Neural crest cell (in vitro differentiated cells): ENCODE measurements at places on chromosomes 16 and 17. TPM values are rescaled to one million over a fixed set of nuclear protein-coding genes. Genes with fewer than 3 reads are reported as not detected.

Gene SLC2A4
- 5.8 and 6.1 TPM in 2 replicates for total RNA-seq

DNA sequence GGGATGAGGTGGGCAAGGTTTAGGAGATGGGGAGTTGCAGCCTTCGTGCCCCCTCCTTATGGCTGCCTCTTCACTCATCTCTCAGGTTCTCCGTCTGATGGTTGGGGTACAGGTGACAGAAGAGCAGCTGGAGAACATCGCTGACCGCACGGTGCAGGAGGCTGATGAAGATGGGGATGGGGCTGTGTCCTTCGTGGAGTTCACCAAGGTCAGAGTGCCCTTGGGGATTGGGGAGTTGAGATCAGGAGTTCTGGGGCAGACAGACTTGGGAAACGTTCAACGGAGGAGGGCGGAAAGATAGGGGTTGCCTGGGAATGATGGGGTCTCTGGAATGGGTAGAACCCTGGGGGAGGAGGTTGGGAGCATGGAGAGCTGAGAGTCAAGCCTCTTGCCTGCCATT lies 2.3 kb downstream of the CHP2 start:
- H3K36me3 ChIP-seq: no peaks in the 10 kb centered on the region
- H3K27ac ChIP-seq: no peak overlapping the region
- no peak for DNase-seq
- peaks cover 60% of the 10 kb centered on the region for H3K27me3 ChIP-seq
- H3K4me3 ChIP-seq: no peak overlapping the region
- H3K4me1 ChIP-seq: no peaks in the 10 kb centered on the region

Gene ANKRD13B
- total RNA-seq: 65.0 and 70.0 TPM in 2 replicates

DNA sequence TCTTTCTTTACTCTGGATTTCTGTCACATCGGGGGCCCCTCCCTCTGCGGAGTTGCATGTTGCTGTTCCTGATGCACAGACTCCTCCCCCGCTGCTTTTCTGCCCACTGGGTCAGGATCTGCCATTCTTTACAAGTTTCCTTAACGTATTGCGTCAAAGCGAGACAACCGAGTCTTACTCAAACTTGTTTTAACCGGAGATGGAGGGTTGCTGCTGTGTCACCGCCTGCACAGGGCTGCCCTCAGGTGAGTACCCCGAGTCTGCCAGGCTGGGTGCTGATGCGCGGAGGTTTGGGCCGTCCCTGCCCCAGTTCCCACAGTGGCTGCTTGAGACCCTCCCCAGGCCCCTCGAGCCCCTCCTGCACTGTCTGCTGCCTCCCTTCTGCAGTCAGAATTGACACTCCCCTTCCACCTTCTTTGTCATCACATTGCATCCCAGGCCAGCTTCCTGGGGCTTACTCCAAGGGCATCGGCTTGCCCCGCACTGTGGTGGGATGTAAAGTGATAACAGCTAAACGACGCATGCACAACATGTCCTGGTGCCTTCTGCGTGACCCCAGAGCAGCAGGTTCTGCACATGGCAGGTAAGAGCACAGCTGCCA lies 19.3 kb downstream of the CARHSP1 start:
- peaks cover 2% of the 10 kb centered on the region for H3K27me3 ChIP-seq
- H3K4me3 ChIP-seq: peak overlapping the region; percentile 19

DNA sequence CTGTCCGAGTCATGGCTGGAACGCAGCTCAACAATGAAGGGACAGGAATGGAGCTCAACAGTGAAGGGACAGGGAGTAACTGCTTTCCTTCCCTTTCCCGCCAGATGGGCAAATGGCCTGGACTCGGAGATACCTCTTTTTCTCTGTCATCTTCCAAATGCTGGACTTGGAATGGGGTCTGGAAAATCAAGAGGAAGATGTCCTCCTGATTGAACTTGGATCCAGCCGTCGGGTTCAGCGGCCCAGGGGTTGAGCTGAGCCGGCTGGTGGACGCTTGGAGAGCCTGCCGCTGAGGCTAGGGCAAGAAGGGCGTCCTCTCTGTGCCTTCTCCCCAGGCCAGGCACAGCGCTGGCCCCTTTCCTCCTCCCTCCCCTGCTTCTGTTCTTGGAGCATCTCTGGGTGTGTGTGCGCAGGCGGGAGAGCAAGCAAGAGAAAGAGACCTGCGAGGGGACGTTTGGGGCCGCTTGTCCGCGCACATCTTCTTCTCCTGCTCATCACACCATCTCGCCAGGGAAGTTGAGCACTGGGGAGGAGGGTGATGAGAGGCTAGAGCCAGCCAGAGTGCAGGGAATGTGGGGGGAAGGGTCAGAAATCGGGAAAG lies 6.6 kb downstream of the NEUROD2 start:
- H3K27me3 ChIP-seq: peaks cover 99% of the 10 kb centered on the region
- no peaks in the 10 kb centered on the region for H3K4me1 ChIP-seq
- DNase-seq: no peak
- H3K27ac ChIP-seq: no peak overlapping the region

GRCh38 chr17:58184308-58184985 lies 8.1 kb upstream of the EPX start:
- H3K36me3 ChIP-seq: no peaks in the 10 kb centered on the region
- H3K27me3 ChIP-seq: peaks cover 31% of the 10 kb centered on the region
- DNase-seq: no peak
- H3K4me1 ChIP-seq: no peaks in the 10 kb centered on the region
- peak overlapping the region; percentile 58 for H3K27ac ChIP-seq
- no peak overlapping the region for H3K4me3 ChIP-seq

DNA sequence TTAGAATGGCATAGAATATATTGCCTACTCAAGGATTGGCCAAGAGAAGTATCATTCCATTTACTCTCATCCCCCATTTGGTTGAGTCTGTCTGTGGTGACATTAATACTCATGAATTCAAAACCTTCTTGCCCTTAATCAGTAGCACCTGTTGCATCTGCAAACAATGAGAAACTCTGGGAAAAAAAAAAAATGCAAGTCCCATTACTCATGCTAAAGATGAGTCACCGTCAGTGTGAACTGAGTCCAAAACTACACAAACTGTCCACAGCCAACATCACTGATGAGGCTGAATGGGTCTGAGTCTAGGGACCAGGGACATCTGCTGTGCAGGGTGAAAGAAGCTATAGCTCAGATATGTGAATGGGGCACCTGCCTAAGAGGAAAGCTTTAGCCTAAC lies 96.9 kb upstream of the ADAMTS18 start:
- H3K4me1 ChIP-seq: no peaks in the 10 kb centered on the region
- peaks cover 29% of the 10 kb centered on the region for H3K27me3 ChIP-seq
- no peak overlapping the region for H3K27ac ChIP-seq
- no peak for DNase-seq

Gene TERB1
- total RNA-seq: 0.25 and 0.26 TPM in 2 replicates

DNA sequence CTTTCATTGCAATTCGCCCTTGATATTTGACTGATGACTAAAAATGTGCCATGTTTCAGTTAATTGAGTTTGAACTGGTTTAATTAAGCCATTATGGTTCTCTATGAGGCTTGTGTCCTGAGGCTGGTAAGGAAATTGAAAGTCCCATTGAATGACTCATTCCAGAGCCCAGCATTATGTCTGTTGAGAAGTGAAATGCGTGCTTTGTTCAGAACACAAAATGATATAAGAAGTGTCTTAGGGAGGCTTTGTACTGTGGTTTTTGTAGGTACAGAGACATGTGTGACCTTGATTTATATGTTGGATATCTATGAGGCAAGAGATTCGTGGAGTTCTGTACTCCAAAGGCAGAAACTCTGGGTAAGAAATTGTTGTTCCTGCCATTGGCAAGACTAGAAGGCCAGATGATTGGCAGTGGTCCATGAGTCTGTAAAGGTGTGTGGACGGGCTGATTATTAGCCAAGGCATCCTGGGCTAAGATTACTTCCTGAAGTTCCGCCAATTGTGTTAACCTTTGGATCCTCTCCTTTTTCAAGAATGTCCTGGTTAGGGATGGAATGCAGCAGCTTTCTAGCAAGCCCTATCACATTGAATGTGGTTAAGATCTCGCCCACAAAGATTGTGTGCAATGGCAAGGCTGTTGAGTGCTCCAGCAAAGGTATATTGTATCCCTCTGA lies 103.7 kb downstream of the NPIPB5 start:
- H3K27me3 ChIP-seq: peaks cover 8% of the 10 kb centered on the region
- no peaks in the 10 kb centered on the region for H3K4me1 ChIP-seq
- no peak for DNase-seq
- H3K36me3 ChIP-seq: no peaks in the 10 kb centered on the region
- H3K4me3 ChIP-seq: no peak overlapping the region

GRCh38 chr16:84608282-84608681 lies 9.6 kb downstream of the COTL1 start:
- DNase-seq: no peak
- H3K27ac ChIP-seq: peak overlapping the region; percentile 22

- no peak for DNase-seq
- peaks cover 3% of the 10 kb centered on the region for H3K4me1 ChIP-seq
- no peaks in the 10 kb centered on the region for H3K27me3 ChIP-seq
- H3K27ac ChIP-seq: no peak overlapping the region
Observed at GRCh38 chr16:56363181-56363716, 62.1 kb downstream of the AMFR start.

Gene CNOT1
- total RNA-seq: 247 and 254 TPM in 2 replicates

Gene PRPSAP1
- total RNA-seq: 68.4 and 73.6 TPM in 2 replicates

DNA sequence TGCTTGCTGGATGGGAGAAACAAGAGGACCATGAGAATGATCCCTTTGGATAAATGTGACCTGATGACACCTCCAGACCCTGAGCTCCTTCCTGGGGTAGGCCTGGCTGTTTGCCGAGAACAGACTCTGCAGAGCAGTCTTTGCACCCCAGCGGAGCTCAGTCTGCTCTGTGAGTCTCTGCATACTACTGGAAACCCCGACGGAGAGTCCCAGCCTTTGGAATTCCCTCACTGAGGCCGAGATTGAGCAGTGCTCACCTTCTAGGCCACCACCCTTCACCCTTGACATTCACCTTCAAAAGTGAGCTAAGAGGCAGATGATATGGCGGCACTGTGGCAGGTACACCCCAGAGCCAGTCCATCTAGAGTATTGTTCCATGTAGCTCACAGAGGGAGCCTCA lies 172.2 kb upstream of the CDH13 start:
- no peak for DNase-seq
- peaks cover 23% of the 10 kb centered on the region for H3K27me3 ChIP-seq
- peaks cover 3% of the 10 kb centered on the region for H3K4me1 ChIP-seq
- H3K27ac ChIP-seq: no peak overlapping the region

GRCh38 chr16:53216798-53217197 lies 162.0 kb downstream of the CHD9 start:
- H3K27ac ChIP-seq: no peak overlapping the region
- no peak overlapping the region for H3K4me3 ChIP-seq
- H3K4me1 ChIP-seq: peaks cover 27% of the 10 kb centered on the region
- H3K36me3 ChIP-seq: peaks cover 7% of the 10 kb centered on the region
- no peaks in the 10 kb centered on the region for H3K27me3 ChIP-seq

DNA sequence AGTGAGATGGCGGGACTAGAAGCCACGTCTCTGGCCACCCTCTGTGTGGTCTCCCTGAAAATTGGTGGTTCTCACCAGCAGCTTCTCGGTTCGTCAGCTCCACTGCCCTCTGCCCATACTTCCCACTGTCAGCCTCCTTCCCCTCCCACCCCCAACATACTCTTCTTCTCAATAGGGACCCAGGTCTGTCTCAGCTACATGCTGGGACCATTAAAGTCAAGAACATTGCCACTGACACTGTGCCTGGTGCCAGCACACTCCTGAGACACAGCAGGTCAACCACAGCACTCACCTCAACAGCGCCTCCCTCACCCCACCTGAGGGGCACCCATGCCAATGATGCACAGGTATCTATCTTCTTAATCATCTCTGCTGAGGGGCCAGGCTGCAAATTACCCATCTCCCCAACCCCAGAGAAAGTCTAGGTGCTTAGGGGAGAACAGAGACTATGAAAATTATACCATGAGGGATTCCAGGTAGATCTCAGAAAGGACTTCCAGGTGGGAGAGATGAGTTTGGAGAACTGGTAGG lies 1.3 kb downstream of the PLXDC1 start:
- peak overlapping the region; percentile 89 for H3K4me3 ChIP-seq
- peaks cover 9% of the 10 kb centered on the region for H3K36me3 ChIP-seq
- H3K4me1 ChIP-seq: peaks cover 24% of the 10 kb centered on the region
- peaks cover 68% of the 10 kb centered on the region for H3K27me3 ChIP-seq

GRCh38 chr17:35089586-35090296 lies 26.2 kb upstream of the RFFL start:
- peaks cover 3% of the 10 kb centered on the region for H3K27me3 ChIP-seq
- peak overlapping the region; percentile 74 for H3K27ac ChIP-seq
- H3K4me1 ChIP-seq: peaks cover 21% of the 10 kb centered on the region
- peak overlapping the region; percentile 89 for H3K4me3 ChIP-seq
- H3K36me3 ChIP-seq: no peaks in the 10 kb centered on the region
- DNase-seq: no peak

Gene PLLP
- 0.79 and 0.84 TPM in 2 replicates for total RNA-seq

GRCh38 chr16:84271037-84271436 lies 23.6 kb upstream of the WFDC1 start:
- no peaks in the 10 kb centered on the region for H3K36me3 ChIP-seq
- peaks cover 3% of the 10 kb centered on the region for H3K27me3 ChIP-seq
- H3K27ac ChIP-seq: no peak overlapping the region

GRCh38 chr16:4369007-4369733 lies 2.5 kb upstream of the VASN start:
- DNase-seq: no peak
- peaks cover 5% of the 10 kb centered on the region for H3K4me1 ChIP-seq
- peak overlapping the region; percentile 47 for H3K4me3 ChIP-seq
- H3K36me3 ChIP-seq: no peaks in the 10 kb centered on the region
- H3K27me3 ChIP-seq: peaks cover 7% of the 10 kb centered on the region

GRCh38 chr17:66948061-66948750 lies 16.3 kb upstream of the CACNG4 start:
- peaks cover 8% of the 10 kb centered on the region for H3K4me1 ChIP-seq

DNA sequence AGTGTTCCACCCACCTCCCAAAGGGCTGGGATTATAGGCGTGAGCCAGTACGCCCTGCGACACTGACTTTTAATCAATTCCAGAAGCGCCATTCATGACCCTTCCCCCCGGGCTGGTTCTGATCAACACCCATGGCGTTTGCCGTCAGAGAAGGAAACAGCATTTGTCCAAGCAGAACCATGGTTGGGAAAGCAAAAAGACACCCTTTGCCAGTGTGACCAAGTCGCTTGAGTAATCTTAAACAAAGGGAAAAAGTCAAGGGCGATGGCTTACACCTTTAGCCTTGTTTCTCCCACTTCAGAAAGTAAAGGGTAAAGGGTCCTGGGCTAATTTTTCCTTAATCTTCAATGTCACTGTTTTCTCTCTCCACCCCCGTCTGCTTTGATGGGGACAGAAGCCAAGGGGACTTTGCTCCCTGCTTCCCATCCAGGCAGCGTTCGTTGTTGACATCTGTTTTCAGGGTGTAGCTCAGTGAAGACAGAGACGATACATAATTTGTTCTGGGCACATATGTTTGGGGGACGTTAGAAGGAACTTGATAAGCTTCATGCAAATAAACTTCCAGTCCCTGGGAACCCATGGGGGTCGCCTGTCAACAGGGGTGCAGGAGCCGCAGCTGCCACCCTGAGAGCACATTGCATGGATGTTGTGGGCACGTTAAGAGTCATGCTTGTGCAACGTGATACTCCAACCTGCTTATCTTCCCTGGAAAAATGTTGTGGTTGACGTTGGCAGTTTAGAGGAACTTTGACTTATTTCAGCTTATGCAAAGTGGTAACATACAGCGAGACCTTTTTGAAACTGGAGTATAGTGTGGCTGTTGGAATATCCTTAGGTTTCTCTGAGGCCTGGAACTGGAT lies 50.6 kb upstream of the TANGO6 start:
- H3K4me3 ChIP-seq: no peak overlapping the region
- no peaks in the 10 kb centered on the region for H3K27me3 ChIP-seq
- no peak overlapping the region for H3K27ac ChIP-seq
- H3K4me1 ChIP-seq: peaks cover 14% of the 10 kb centered on the region
- no peak for DNase-seq
